ENCODE measurements at places on chromosomes 12 and 14.

- no peak for DNase-seq
These were observed 20.5 kb downstream of the PSMC1 start for GRCh38 chr14:90276646-90277367.

DNA sequence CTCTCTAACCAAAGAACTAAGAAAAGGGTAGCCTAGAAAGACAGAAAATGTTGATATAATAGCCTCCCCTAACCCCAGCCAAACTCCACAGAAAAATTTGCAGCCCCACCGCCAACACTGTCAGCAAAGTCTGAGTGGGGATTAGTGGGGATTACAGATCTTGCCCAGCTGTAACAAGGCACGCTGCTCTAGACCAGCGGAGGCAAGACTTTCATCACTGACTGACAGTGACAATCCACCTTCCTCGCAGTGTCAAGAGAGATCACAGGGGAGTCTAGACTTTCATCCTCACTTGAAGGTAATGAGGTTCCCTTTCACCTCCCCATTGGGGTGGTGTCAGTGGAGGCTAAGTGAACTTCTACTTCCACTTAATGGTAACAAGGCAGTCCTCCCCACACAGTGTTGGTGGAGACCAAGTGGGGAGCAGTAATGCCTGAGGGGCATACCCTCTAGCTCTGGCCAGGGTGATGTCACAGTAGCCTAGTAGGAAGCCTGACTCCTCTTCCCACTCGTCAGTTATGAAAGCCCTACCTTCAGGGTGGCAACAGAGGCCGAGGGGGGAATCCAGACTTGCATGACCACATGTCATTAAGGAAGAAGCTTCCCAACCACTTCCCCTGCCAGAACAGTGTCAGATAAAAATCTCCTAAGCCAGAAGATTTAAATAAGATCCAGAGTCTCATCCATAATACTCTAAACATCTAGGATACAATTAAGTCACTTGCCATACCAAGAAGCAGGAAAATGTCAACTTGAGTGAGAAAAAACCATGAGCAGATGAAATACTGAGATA is 91.7 kb upstream of the RASSF8 start:
- no peak for DNase-seq

DNA sequence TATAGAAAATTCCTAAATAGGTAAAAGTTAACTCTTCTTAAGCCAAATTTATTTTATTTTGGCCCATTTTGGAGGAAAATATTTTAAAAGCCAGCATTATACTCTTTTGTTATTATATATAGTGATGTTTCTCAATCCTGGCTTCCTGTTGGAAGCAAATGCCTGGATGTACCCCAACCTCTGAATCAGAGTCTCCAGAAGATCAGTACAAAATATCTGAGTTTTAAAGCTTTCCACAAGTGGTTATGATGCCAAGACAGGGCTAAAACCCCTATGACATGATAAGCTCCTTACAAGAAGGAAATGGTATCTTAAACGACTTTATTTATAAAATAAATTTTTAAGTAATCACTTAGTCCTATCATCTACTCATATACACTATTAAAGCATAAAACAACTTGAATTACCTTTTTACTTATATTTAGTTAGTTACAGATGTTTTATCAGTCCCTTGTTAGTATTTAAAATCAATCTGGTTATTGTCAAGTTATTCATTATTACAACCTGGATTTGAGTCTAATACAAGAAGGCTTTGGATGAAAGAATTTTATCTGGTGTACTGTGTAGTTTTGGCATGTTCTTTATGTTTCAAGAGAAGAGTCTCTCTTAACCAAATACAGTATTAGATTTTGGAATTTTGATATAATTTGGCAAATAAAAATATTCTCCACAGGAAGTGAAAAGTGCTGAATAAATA is 238.1 kb downstream of the SLC2A13 start:
- DNase-seq, result no peak

DNA sequence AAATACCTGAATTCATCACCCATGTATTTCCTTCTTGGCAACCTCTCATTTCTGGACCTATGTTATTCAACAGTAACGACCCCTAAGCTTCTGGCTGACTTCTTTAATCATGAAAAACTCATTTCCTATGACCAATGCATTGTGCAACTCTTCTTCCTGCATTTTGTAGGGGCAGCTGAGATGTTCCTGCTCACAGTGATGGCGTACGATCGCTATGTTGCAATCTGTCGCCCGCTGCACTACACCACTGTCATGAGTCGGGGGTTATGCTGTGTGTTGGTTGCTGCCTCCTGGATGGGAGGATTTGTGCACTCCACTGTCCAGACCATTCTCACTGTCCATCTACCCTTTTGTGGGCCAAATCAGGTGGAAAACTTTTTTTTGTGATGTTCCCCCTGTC is 356 bp downstream of the OR4Q2 start:
- no peak for DNase-seq

GRCh38 chr12:89225808-89226411 is 126.4 kb downstream of the DUSP6 start:
- no peak for DNase-seq

DNA sequence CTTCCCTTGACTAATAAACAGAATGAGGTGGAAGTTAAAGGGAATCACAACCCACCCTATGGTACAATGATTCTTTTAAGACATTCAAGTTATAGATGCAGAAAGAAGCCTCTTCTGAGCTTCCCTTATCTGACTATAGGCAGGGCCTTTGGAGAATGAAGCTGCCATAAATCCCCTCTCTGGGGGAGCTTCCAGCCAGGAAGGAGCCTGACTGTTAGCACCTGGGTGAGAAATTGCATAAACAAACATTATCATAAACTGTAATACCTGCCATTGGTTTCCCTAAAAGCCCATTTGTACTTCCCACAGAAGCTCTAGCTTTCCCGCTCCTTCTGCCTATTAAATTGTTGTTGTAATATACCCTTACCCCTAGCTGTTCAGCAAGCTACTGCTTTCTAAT is 81.3 kb upstream of the RESF1 start:
- DNase-seq, result no peak

Data from activated T-helper 1 cell treated with Interleukin-2 at 50 U/mL for 16 hours (primary cell).